ENCODE measurements at places on chromosomes 2 and 18. TPM values are rescaled to one million over a fixed set of nuclear protein-coding genes. Genes with fewer than 3 reads are reported as not detected.

- H3K4me3 ChIP-seq: no peak overlapping the region
- no peak overlapping the region for H3K27ac ChIP-seq
- DNase-seq: no peak
- no peaks in the 10 kb centered on the region for H3K36me3 ChIP-seq
- H3K4me1 ChIP-seq: peaks cover 34% of the 10 kb centered on the region
These were observed 1.8 kb downstream of the PSTPIP2 start for GRCh38 chr18:46070232-46070631.

- H3K4me1 ChIP-seq: peaks cover 22% of the 10 kb centered on the region
- no peak for DNase-seq
- H3K27me3 ChIP-seq: no peaks in the 10 kb centered on the region
- H3K4me3 ChIP-seq: no peak overlapping the region
These were observed 20.2 kb downstream of the PSTPIP2 start for GRCh38 chr18:46051731-46052461.

GRCh38 chr2:132797556-132797955 is 127.6 kb upstream of the LYPD1 start:
- no peak overlapping the region for H3K27ac ChIP-seq
- no peaks in the 10 kb centered on the region for H3K27me3 ChIP-seq
- no peak overlapping the region for H3K4me3 ChIP-seq

Gene CEP192
- total RNA-seq: 47.9 TPM

- H3K27ac ChIP-seq: no peak overlapping the region
- no peaks in the 10 kb centered on the region for H3K4me1 ChIP-seq
- no peaks in the 10 kb centered on the region for H3K27me3 ChIP-seq
- DNase-seq: peak; percentile 21
- H3K36me3 ChIP-seq: no peaks in the 10 kb centered on the region
These were observed 52.4 kb downstream of the DPP4 start for GRCh38 chr2:162021516-162022058.

- H3K36me3 ChIP-seq: no peaks in the 10 kb centered on the region
- DNase-seq: no peak
- no peak overlapping the region for H3K4me3 ChIP-seq
- H3K27ac ChIP-seq: no peak overlapping the region
- H3K27me3 ChIP-seq: no peaks in the 10 kb centered on the region
- H3K4me1 ChIP-seq: no peaks in the 10 kb centered on the region
These were observed 175.3 kb upstream of the THUMPD2 start for GRCh38 chr2:39954346-39954745.

GRCh38 chr2:38528008-38528442 is 74.7 kb downstream of the HNRNPLL start:
- peaks cover 12% of the 10 kb centered on the region for H3K27me3 ChIP-seq
- H3K4me1 ChIP-seq: peaks cover 5% of the 10 kb centered on the region
- H3K4me3 ChIP-seq: no peak overlapping the region
- DNase-seq: peak; percentile 19
- H3K27ac ChIP-seq: no peak overlapping the region
- no peaks in the 10 kb centered on the region for H3K36me3 ChIP-seq

- H3K36me3 ChIP-seq: no peaks in the 10 kb centered on the region
- no peaks in the 10 kb centered on the region for H3K27me3 ChIP-seq
- DNase-seq: no peak
- no peak overlapping the region for H3K27ac ChIP-seq
- H3K4me3 ChIP-seq: no peak overlapping the region
These were observed 281.1 kb downstream of the ARHGAP15 start for GRCh38 chr2:143410082-143410897.

Gene CRYBA2
- not detected for total RNA-seq

DNA sequence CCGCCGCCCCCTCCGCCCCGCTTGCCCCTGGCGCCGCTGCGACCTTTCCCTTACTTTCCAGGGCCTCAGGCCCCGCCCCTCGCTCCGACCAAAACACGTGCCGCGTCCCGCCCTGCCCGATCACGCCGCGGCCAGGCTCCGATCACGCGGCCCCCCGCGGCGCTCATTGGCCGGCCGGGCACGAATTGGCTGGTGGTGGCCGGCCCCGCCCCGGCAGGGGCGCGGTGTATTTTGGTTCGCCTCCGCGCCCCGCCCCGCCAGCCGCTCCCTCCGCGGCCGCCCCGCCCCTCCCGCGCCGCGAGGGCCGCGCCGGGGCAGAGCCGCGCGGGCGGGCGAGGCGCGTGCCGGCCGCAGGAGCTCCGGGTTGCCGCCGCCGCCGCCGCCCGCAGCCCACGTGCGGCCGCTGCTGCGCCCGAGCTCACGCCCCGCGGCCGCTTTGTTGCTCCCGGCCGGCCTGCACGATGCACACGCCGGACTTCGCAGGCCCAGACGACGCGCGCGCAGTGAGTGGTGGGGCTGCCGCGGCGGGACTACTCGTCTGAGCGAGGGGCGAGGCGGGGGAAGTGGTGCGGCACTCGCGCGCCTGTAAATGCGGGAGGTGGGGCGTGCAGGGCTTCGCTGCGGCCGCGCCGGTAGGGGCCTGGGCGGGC is at the start of gene KLF11:
KLF11 (plus strand) TSS at position 295 of the 650 bp plus-strand sequence; CDS start at position 462, 167 bp downstream.
- peaks cover 33% of the 10 kb centered on the region for H3K4me1 ChIP-seq
- peak; percentile 84 for DNase-seq
- H3K4me3 ChIP-seq: peak within 1 kb of the TSS; percentile 62
- peaks cover 14% of the 10 kb centered on the region for H3K36me3 ChIP-seq
- no peaks in the 10 kb centered on the region for H3K27me3 ChIP-seq

DNA sequence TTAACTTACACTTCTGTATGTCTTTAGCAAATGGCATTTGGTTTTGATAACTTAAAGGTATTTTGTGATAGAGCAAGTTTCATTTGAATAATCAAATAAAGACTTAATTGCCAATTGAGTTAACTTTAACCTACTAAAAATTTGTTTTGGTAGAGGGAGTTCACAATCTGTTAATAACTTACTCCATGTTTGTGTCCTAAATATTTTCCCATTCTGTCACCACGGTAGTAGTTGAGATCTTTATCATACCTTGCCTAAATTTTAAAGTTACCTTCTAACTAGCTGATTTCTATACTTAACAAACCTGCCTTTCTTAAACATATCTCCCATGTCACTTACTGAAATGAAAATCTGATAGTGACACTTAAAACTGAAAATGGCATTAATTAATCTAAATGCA is 127.1 kb downstream of the TMEFF2 start:
- DNase-seq: no peak
- H3K36me3 ChIP-seq: no peaks in the 10 kb centered on the region
- peaks cover 6% of the 10 kb centered on the region for H3K4me1 ChIP-seq
- H3K27me3 ChIP-seq: no peaks in the 10 kb centered on the region
- H3K4me3 ChIP-seq: no peak overlapping the region

Gene CENPA
- 0.50 TPM for total RNA-seq

DNA sequence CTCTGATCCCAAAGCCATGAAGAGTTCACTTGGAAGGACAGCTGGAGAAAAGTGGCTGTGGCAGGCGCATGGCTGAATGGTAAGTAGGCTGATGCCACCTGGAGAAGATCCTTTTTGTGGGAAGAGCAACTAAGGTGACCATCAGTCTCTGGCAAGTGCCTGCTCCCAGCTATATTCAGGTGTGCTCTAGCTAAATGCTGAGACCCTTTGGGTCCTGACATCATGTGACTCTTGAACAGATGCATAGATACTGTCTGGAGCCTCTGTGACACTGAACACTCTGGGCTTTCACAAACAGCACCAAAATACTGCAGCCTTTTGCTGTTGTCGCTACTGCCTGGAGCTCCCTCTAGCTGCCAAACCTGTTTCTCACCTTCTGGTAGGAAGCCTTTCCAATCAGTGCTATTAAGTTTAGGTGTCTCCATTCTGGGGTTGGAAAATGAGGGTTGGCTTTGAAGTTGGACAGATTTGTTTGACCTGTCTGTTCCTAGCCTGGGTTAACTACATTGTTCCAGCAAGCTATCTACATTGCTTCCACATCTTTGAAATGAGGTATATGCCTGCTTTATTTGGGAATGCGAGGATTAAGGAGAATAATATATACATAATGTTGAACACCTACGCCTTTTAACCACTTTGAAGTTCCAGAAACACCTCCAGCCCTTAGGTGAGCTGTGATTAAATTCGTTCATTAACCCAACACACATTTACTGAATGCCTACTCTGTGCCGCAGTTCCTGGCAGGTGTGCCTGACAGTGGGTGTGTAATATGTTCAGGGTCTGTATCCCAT is 3.1 kb downstream of the EGR4 start:
- H3K27ac ChIP-seq: no peak overlapping the region
- DNase-seq: no peak
- no peaks in the 10 kb centered on the region for H3K36me3 ChIP-seq
- peaks cover 30% of the 10 kb centered on the region for H3K4me1 ChIP-seq
- H3K27me3 ChIP-seq: peaks cover 48% of the 10 kb centered on the region

DNA sequence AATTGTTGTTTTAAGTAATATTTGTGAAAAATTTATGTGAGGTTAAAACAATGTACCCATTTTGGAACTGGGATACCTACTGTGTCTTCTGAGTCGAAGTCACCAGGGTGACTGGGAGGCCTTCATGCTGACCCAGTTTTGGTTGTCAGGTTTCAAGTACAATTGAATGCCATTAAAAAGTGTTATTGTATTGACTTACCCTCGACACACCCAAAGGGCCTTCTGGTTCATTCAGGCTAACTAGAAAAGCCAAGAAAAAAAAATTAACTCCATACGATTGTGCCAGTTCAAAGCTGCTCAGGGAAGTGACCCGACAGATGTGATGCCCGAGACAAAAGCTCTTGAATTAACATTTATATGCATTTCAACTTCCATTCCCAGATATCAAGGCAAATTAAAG is 190.0 kb downstream of the ST6GAL2 start:
- DNase-seq: no peak
- no peaks in the 10 kb centered on the region for H3K36me3 ChIP-seq
- no peak overlapping the region for H3K27ac ChIP-seq
- no peaks in the 10 kb centered on the region for H3K4me1 ChIP-seq
- H3K27me3 ChIP-seq: no peaks in the 10 kb centered on the region
- H3K4me3 ChIP-seq: no peak overlapping the region

GRCh38 chr2:27914041-27914804 is 23.7 kb downstream of the BABAM2 start:
- no peak overlapping the region for H3K27ac ChIP-seq
- DNase-seq: no peak
- H3K4me3 ChIP-seq: no peak overlapping the region

DNA sequence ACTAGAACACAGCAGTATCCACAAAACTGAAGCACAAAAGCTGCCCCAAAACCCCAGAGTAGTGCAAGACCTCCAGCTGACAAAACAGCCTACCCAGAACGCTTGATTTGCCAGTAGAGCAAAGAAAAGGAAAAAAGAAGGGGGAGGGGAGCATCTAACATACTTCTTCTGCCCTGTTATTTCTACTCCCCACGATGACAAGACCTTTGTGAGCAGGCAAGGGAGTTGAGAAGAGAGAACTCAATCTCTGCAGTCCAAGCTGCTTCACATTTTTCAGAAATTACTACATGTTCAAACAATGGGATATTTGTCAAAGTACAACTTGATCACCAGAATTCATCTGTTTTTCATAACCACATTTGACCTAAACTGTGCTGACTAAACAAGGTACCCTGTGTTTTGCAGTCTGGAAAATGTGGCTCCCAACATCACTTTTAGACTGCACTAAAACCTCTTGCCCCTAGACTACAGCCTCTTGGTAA is 286.7 kb downstream of the EXOC6B start:
- H3K36me3 ChIP-seq: no peaks in the 10 kb centered on the region
- no peak overlapping the region for H3K4me3 ChIP-seq
- DNase-seq: no peak
- H3K4me1 ChIP-seq: no peaks in the 10 kb centered on the region

GRCh38 chr18:45274026-45274425 is 341.2 kb upstream of the SLC14A2 start:
- H3K4me3 ChIP-seq: no peak overlapping the region
- no peaks in the 10 kb centered on the region for H3K36me3 ChIP-seq
- no peaks in the 10 kb centered on the region for H3K4me1 ChIP-seq
- H3K27me3 ChIP-seq: no peaks in the 10 kb centered on the region

Gene NTSR2
- total RNA-seq: not detected

All from natural killer cell (primary cell).